ENCODE measurements at places on chromosomes 2 and 18. TPM values are rescaled to one million over a fixed set of nuclear protein-coding genes. Genes with fewer than 3 reads are reported as not detected.

GRCh38 chr2:71786291-71787107 is 333.1 kb downstream of the DYSF start:
- DNase-seq = no peak

- no peak for DNase-seq
These were observed 69.4 kb downstream of the RHOB start for GRCh38 chr2:20516291-20516645.

DNA sequence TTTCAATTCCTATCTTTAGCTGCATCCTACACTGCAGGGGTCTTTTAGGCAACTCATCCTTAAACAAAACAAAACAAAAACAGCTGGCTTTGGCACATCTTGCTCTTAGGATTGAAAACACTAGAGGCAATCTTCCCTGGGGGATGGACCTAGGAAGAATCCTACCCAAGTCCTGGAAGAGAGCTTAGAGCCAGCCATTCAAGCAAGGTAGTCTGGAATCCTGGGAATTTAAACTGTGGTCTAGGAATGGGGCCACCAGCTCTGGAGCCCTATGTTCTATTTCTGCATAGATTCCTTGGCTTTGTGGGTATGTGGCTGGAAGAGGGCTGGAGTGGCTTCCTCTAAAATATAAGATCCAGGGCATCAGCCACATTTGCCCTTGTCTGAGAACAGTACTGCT is 27.7 kb downstream of the MYL1 start:
- DNase-seq = no peak

DNA sequence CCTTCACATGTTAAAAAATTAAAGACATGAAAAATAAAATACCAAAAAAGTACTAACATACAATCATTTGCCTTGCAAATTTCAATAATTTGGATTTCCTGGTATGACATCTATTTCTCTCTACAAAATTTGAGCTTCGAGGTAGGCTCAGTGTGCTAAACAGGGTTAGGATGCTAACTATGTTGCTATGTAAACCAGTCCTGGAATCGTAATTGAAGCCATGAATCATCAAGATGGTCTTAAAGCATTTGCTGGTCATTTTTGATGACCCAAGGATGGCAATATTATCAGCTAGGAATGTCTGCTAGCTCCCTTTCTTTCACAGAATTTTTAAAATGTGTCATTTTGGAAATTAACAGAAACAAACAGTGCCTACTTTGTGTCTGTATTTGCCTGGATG is 107.9 kb upstream of the TTC39C start:
- no peak for DNase-seq

GRCh38 chr2:70655786-70656185 is 102.2 kb upstream of the TGFA start:
- DNase-seq = no peak

GRCh38 chr2:130390460-130391057 is 34.7 kb downstream of the PTPN18 start:
- DNase-seq = no peak

DNA sequence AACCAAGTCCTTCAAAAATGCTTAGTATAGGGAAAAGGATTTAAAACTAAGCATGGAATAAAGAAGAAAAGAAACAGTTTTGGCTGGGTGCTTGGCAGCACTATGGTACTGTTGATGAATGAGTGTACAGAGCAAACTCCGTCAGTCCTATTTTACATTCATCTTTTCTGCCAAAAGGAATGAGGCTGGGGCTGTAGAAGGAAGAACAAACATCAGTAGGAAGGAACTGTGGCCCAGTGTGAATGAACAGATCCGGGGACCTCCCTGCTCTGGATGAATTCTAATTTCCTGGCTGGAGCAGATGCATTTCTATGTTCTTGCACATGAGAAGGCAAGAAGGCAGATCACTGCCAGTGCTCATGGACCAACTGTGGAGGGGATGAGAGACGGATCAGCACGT is 474.0 kb upstream of the MEIS1 start:
- DNase-seq = no peak

DNA sequence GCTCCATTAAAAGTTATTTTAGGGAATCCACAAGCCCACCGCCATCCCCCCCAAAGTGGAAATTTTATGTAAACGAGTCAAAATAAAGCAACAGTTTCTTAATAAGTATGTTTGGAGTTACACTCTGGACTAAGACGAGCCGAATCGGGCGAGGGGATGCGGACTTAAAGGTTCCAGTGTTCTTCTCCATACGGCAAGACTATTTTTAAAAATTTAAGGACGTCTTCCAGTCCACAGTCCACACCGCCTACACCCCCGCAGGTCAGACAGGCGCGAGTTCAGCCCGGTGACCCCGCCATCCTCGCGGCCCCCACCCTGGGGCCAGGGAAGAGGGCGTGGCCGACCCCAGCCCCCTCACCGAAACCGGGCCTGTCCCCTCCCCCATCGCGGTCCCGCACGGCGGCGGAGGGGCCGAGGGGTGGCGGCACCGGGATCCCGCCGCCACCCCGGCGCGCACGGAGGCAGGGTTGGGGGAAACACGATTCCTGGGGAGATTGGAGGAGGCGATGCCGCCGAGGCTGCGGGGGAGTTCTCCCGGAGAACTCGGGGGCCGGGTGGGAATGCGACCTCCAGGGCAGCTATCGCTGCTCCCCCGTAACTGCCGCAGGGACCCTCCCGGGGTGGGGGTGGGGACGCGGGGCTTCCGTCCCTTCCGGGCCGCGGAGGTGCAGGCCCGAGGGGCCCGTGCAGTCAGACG is 24.5 kb upstream of the SMAD7 start:
- DNase-seq = no peak

- no peak for DNase-seq
These were observed 873.3 kb downstream of the ERBB4 start for GRCh38 chr2:211665299-211665698.

DNA sequence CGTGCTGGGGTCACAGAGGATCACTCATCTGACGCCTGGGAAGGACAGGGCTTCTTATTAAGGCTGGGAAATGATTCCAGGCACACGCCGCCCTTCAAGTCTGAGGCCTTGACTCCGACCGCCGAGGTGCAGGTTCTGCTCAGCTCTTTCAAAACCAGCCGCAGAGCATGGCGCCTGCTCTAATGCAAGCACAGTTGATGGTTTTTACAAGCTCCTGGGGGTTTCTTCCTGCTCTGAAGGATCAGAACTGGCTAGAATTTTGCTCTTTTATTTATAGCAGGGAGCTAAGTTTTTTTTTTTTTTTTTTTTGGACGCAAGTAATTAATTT is 32.0 kb downstream of the CDCA7 start:
- DNase-seq = no peak

- DNase-seq = no peak
These were observed 111.7 kb downstream of the ANKRD44 start for GRCh38 chr2:197198890-197199289.

- DNase-seq = no peak
These were observed 52.4 kb downstream of the INHBB start for GRCh38 chr2:120398051-120398995.

DNA sequence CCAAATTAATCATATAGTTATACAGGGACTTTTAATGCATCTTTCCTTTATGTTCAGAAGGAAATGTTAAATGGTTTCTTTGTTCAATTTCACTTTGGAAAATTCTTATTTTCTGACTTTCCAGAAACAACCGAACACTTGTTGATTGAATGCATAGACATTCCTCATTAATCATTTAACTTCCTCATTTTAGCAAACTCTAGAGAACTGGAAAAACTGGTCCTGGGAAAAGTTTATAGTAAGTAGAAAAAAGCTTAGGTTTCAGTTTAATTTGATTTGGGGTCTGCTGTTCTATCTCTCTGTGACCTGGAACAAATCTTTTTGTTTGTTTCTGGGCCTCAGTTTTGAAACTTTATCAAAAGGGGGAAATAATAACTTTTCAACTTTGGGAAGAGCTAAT is 320.4 kb downstream of the CMPK2 start:
- no peak for DNase-seq

- DNase-seq = no peak
These were observed 1191.4 kb upstream of the SLC39A10 start for GRCh38 chr2:194465641-194466040.

DNA sequence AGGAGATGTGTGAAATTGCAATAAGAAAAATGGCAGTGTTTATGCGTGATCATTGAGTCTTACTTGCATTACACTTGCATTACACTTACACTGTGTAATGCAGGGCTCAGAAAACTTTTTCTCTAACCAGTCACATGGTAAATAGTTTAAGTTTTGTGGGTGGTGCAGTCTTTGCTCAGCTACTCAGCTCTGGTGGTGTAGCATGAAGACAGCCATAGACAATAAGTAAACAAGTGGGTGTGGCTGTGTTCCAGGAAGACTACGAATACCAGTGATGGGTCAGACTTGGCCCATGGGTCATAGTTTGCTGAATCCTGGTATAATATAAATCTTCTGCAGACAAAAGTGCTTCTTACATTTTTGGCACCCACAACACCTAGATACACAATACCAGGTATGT is 115.6 kb upstream of the CYP1B1 start:
- DNase-seq = no peak

GRCh38 chr2:165471349-165471950 is 2.0 kb downstream of the CSRNP3 start:
- DNase-seq = no peak

- DNase-seq = no peak
These were observed 59.3 kb downstream of the EMILIN2 start for GRCh38 chr18:2905854-2906703.

DNA sequence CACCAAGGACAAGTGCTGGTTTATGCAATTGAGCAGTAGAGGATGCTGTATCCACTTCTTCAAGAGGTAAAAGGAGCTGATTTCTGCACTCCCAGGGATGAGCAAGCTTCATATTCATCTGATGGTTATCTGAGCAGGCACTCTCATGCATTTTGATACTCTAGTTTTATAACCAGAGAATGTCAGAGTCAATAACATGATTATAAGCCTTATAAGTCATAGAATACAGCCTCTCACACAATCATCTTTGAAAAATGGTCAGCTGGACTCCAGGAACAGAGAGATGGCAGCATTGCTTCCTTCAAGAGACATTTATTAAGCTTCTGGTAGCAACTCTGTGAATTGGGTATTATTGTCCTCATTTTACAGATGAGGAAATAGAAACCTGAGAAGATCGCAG is 167.1 kb downstream of the SLC8A1 start:
- DNase-seq = no peak

GRCh38 chr18:30487962-30488361 is 554.6 kb downstream of the DSC3 start:
- no peak for DNase-seq

DNA sequence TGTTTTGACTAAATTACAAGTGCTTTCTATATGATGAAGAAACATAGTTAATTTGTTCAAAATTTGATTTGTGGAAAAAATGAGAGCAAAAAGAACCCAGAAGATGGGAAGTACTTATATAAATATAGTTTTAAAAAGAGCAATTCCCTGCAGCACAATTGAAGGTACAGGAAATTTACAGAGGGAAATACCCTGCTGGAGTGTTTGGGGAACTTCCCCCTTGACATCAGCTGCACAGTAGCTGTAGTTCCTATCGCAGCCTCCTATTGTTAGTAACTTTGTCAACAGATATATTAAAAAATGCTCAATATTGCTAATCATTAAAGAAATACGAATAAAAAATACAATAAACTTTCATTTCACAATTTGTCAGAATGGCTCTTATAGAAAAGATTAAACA is 1118.8 kb upstream of the ZEB2 start:
- no peak for DNase-seq

DNA sequence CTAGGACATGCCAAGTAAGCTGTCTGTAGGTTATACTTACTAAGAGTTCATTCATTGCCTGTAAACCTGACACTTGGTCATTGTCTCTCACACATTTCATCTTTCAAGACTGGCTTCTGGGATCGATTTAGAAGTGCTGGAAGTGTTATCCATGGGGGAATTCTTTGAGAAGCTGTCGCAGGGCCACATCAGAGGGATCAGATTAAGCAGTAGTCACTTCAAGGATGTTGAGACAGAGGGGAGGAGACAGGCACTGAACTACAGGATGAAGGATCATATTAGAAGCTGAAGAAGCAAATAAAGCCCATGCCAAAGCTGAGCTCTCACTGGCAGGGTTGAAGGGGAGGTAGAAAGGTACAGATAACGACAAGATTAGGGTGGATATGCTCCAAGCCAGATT is 49.0 kb downstream of the CDK15 start:
- DNase-seq = no peak

- no peak for DNase-seq
These were observed 62.9 kb upstream of the ZEB2 start for GRCh38 chr2:144582651-144583380.

DNA sequence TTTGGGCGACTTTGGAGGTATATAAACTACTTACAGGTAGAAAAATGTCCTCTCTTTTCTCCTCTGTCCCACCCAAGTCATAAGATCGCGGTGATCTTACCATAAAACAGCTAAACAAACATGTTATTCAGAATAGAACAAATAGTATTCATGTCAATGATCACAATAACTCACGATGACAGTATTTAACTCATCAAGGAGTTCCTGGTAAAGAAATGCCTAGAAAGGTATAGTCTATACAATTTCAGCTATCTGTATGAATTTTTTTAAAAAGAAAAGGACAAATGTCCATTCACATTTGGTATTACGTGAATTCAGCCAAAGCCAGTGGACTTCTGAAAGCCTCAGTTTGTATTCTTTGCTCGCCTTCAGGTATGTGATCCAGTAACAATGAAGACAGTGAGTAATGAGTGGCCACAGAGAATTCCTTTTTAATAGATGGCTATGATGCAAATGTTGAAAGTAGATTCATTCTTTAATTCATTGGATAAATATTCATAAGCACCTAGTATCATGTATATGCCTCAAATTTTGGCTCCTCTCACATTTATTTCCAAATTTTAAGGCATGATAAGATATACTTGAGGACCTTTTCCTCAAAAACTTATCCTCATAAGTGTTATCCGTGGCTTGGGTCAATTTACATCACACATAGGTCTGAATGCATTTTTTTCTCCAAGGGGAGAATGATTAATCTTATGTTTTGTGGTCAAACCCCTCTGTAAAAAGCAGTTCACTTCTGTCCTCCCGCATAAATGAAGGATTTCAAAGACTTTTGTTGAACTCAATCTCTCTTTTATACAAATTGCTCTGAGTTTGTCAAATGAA is 20.3 kb downstream of the ABCB11 start:
- DNase-seq = no peak

GRCh38 chr2:7424481-7424880 is 507.3 kb downstream of the RNF144A start:
- DNase-seq = no peak

- DNase-seq = no peak
These were observed 27.7 kb upstream of the DNMT3A start for GRCh38 chr2:25369439-25369838.

- no peak for DNase-seq
These were observed 129.4 kb upstream of the ITGA6 start for GRCh38 chr2:172297950-172298349.

NETO1 gene
- polyA plus RNA-seq = 16.3 TPM

RESP18 gene
- not detected for polyA plus RNA-seq

ASB18 gene
- polyA plus RNA-seq = not detected

DNAH6 gene
- polyA plus RNA-seq = 0.08 TPM

POU3F3 gene
- polyA plus RNA-seq = not detected

CPO gene
- 0.25 TPM for polyA plus RNA-seq

Measured in keratinocyte (primary cell).